ENCODE measurements at places on chromosomes 3 and 15. TPM values are rescaled to one million over a fixed set of nuclear protein-coding genes. Genes with fewer than 3 reads are reported as not detected.

DNA sequence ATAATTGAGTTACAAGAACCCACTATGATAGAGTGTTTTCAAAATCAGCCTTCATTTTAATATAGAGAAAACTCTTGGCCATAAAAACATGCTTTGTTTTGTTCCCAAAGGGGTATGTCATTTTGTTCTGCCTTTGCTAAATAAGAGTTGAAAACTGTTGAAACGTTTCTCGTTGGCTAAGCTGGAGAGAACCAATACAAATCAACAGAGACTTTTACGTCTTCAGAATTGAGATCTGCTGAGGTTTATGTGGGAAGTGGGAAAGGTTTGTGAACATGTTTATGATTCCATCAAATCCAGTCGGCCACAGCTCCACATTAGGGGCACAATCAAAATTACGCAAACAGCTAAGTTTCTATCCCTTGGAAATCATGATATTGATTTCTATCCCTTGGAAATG is 102.0 kb downstream of the IGF2BP2 start:
- no peak overlapping the region for H3K4me3 ChIP-seq
- no peak overlapping the region for H3K27ac ChIP-seq
- no peak for DNase-seq
- peaks cover 33% of the 10 kb centered on the region for H3K4me1 ChIP-seq
- no peaks in the 10 kb centered on the region for H3K36me3 ChIP-seq
- H3K27me3 ChIP-seq: no peaks in the 10 kb centered on the region

- H3K27me3 ChIP-seq: peaks cover 62% of the 10 kb centered on the region
- H3K36me3 ChIP-seq: no peaks in the 10 kb centered on the region
- peak overlapping the region; percentile 12 for H3K4me3 ChIP-seq
- peaks cover 40% of the 10 kb centered on the region for H3K4me1 ChIP-seq
These were observed 198.6 kb upstream of the NR2E3 start for GRCh38 chr15:71611553-71612396.

DNA sequence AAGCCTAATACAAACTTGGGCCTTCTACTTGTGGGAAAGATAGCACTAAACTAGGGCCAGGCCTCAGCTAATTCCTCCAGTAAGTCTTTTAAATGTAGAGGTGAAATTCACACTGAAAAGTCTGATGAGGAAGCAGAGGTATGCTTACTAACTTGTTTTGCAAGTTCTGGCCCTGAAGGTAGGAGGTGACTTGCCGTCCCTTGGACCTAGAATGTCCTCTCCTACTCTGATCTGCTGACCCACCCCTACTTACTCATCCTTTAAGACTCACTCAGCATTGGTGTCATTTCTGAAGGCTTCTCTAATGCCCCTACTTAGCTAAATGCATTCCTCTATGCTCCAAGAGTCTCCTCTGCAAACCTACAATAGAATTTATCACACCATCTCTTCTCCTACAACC is 19.4 kb downstream of the RIOX2 start:
- H3K27me3 ChIP-seq: no peaks in the 10 kb centered on the region
- H3K4me3 ChIP-seq: no peak overlapping the region
- H3K27ac ChIP-seq: no peak overlapping the region
- no peak for DNase-seq
- no peaks in the 10 kb centered on the region for H3K36me3 ChIP-seq

DNA sequence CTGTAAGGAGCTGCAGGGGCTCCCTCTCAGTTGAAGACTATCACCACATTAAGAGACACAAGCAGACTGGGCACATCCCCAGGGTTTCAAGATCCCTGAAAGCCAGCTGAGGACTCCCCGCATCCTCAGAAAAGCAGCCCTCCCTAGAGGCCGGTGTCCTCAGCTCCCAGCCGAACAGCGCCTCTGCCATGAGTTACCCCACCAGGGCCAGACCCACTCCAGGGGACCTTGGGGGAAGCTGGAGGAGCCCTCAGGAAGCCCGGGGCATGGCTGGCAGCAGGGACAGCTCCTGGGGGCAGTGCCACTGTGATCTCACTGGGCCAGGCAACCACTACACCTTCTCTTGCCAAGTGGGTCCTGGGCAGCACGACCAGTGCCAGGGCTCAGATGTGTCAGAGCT is 8.1 kb downstream of the KLF15 start:
- H3K4me3 ChIP-seq: no peak overlapping the region
- no peaks in the 10 kb centered on the region for H3K36me3 ChIP-seq
- H3K27ac ChIP-seq: no peak overlapping the region

DNA sequence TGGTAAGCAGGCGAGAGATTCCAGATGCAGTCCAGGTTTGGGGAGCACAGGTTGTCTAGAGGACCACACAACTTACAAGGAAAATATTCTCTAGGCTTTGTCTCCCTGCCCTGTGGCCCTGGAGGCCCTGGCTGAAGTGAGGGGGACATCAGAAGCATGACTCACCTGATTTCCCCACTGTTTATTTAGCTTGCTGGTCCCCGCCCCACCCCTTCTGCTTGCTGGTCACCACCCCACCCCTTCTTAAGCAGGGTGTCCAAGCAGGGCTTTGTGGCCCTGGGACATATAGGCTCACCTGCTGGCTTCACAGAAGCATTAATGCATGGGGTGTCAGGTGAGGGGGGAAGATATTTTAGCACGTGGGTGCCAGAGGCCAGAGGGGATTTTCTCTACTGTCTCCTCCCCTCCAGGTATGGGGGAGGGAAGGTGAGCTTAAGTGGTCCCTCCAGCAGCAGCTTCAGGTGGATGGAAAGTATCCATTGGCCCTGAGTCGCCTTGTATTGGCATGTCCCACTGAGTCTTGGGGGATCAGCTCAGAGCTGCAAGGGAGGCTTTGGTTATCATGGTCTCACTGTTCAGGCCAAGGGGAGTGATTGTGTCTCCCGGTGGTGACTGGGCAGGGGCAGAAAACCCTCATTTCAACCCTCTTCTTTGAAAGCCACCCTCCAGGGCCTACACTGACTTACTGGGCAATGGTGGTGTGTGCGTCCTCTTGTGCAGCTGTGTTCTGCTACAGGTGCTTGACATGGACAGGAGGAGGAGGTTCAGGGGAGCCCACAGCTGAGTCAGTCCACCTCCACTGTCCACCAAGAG is 49.8 kb downstream of the GASK1A start:
- H3K36me3 ChIP-seq: no peaks in the 10 kb centered on the region
- no peak overlapping the region for H3K27ac ChIP-seq
- DNase-seq: no peak
- H3K27me3 ChIP-seq: no peaks in the 10 kb centered on the region
- peaks cover 7% of the 10 kb centered on the region for H3K4me1 ChIP-seq

DNA sequence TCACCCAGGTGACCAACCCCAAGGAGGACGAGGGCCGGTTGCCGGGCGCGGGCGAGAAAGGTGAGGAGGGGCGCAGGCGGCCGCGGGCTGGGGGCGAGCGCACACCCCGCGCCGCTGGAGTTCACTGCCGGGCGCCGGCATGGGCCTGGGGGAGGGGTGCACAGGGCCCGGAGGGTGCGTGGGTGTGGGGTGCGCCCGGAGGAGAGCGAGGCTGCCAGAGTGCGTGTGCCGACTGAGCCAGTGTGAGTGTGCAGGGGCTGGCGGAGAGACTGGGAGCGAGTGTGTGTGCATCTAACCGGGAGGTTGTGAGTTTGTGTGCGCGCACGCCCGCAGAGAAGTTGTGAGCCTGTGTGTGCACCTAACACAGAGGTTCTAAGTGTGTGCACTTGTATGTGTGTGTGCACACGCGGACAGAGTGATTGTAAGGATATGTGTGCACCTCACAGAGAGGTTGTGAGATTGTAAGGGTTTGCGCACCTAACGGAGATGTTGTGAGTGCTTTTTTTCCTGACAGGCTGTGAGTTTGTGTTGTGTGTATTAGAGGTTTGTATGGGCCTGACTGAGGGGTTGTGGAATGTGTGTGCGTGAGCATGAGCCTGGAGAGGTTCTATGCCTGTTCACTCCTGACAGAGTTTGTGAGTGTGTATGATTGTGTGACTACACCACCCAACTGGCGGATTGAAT is 681 bp downstream of the CTDSPL start:
- H3K36me3 ChIP-seq: no peaks in the 10 kb centered on the region
- no peak overlapping the region for H3K27ac ChIP-seq
- peaks cover 11% of the 10 kb centered on the region for H3K27me3 ChIP-seq
- DNase-seq: peak; percentile 51
- H3K4me1 ChIP-seq: peaks cover 13% of the 10 kb centered on the region

SCAANT1 gene
- total RNA-seq: not detected

PLA2G4D gene
- not detected for total RNA-seq

LRRC15 gene
- not detected for total RNA-seq

MITF gene
- not detected for total RNA-seq

Measured in neural progenitor cell (in vitro differentiated cells).